NCI-H345 (cell line): ENCODE measurements at places on chromosomes 13 and 19.

DNA sequence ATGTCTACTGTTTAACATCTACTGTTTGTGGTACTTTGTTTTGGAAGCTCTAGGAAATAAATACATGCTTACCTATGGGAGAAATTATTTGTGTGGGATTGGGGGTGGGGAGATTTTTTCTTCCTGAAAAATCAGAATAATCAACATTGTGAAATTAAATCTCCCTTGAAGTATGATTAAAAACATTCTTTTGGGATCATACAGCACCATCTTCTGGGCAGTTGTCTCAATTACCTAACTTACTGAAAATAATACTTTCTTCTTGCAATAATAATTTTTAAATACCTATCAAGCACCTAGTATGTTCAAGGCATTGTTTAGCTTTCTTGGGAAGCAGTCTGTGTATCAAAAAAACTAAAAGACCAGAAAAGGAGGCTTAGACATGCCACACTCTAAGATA lies 576.5 kb upstream of the ARGLU1 start:
- no peak for DNase-seq

DNA sequence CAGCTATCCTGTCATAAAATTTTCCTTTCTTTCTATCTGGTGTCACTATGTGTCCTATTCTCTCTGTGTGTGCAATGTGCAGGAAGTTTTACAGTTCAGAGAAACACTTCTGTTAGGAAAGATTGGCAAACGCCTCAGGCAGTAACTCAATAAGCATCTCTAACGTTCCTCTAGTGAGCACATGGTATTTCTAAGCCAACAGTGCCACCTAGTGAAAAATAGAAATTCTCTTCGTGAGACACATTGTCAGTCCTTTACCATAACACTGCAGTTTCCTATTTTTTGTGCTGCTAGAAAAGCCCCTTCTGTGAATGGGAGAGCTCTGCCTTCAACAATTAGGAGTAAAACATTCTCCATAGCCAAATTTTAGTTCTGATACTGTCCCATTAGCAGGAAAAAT lies 50.7 kb downstream of the ZNF723 start:
- no peak for DNase-seq

- no peak for DNase-seq
Measured at GRCh38 chr13:32010136-32010535, 21.4 kb upstream of the FRY start.

DNA sequence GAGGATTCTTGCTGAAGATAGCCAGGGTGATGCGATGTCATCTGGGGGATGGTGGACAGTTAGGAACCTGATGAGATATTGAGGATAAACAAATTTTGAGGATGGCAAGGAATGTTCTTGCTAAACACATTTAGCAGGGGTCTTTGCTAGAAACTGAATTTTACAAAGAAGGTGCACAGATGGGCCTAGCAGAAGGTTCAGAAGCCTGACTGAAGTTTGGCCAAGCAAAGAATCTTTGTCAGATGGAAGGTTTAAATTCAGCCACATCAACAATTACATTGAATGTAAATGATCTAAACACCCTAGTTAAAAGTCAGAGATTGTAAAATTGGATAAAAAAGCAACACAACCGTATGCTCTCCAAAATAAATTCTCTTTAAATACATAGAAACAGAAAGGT lies 68.8 kb downstream of the WASF3 start:
- DNase-seq = no peak

- DNase-seq = no peak
Measured at GRCh38 chr13:99496184-99497142, 4.8 kb upstream of the TM9SF2 start.

- no peak for DNase-seq
Measured at GRCh38 chr13:106529415-106530170, 5.9 kb downstream of the EFNB2 start.

DNA sequence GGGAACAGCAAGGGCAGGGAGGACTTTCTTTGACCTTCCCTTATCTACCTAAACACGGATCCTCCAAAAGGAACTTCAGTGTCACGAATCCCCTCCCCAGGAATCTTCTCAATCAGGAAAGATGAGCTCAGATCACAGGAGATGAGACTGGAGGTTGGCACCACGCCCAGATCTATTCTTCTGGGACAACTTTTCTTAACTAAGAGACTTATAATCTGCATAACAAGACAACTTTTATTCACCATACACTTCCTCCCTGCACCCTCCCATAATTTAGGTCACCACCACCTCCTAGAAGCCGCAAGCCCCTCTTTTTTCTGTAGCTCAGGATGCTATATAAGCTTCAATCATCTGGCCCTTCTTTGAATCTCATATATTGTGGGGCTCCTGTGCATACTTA lies 19.2 kb upstream of the AKT2 start:
- DNase-seq = no peak

DNA sequence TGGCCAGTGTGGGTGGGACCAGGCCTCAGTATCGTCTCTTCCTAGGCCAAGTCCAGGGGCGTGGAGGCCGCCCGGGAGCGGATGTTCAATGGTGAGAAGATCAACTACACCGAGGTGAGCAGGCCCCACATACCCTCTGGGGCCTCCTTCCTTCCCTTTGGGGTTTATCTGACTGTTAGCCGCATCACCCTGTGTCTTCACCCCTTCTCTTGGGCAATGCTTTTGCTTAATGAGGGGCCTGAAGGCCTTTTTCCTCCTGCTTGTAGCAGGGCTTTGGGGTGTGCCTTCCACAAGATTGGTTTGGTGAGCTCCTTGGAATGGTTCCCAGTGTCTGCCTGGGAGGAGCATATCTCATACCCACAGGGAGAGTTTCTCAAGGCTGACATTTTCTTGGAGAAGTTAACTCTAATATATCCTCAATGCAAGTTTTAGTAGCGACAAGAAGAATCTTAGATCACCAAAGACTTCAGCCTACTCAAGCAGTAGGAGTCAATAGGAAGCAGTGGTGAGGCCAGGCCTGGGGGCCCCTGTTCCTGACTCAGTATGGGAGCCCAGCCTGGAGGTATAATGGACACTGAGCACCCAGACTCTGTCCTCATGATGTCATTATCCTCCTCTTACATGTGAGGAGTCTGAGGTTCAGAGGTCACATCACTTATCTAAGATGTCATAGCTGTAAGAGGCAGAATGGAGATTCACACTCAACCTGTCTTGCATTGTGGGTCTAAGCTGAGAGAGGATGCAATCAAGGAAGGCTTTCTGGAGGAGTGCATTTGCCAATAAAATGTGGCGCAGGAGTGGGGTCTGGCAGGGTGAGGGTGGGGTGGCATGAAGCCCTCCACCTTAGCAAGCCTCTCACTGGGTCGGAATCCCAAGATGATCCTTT lies 2.0 kb downstream of the GPI start:
- DNase-seq = no peak

DNA sequence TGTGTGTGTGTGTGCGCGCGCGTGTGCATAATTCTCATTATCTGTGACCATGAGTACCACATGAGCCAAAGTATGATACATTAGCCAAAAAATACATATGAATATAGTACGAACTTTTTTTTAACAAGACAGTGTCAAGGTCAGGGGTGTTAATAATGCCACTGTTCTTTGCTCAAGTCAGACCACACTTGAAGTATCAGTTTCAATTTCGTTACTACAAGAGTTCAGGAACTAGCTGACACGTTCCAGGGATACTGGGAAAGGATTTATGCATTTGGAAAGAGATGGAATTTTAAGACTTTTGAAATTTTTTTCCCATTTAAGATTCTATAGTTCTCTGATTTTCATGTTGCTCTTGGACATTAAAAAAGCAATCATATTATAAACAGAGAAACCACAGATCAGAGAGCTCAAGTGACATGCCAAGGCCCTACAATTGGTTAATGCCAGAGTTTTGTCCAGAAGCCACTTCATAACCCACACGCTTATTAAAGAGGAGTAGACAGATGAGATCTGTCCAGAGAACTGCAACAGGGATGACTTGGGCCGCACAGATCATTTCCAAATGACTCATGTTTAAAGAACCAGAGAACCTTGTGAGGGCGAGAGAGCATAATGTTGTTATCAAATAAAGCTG lies 718.8 kb upstream of the SGCG start:
- no peak for DNase-seq

GRCh38 chr19:48934837-48935236 lies 1.3 kb downstream of the DHDH start:
- DNase-seq = no peak

- no peak for DNase-seq
Measured at GRCh38 chr19:5406816-5407215, 48.4 kb upstream of the ZNRF4 start.

- DNase-seq = no peak
Measured at GRCh38 chr13:105471673-105472072, 1063.8 kb downstream of the EFNB2 start.

- DNase-seq = no peak
Measured at GRCh38 chr13:84443463-84443862, 561.2 kb upstream of the SLITRK1 start.

GRCh38 chr19:485583-486236 lies 10.6 kb upstream of the MADCAM1 start:
- DNase-seq = peak; percentile 78

DNA sequence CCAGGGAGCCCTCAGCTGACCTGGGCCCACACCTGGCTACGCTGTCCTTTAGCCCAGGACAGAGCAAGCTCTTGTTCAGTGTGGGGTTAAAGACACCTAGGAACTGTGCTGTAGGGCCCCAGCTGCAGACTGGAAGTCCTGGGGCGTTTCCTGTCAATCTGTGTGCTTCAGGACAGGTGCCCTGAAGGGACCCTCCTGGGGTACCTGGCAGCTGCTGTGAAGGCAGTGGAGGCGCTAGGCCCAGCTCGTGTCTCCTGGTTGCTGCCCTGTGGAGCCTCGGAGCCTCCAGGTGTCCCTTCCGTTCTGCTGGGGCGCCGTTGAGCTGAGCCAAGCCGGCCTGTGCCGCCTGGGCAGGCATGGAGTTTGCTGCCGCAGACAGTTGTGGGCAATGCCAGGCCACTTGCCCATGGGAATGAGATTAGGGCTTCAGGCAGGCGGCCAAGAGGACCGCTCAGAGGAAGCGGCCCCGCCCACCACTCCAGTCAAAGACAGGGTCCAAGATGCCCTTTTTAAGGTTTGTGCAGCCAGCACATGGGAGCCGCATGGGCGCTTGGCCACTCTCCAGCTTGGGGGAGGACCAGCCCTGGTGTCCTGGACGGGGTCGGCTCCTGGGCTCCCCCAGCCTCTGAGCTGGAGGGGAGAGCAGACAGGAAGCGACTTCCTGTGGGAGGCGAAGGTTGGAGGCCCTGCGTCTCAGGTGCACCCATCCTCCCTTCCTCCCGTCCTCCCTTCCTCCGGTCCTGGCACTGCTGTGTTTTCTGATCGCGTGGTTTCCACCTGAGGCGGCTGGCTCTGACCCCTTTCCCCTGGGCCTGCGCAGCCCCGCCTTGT lies 4.0 kb downstream of the PTBP1 start:
- DNase-seq = no peak
